ENCODE measurements at places on chromosomes 3 and 15.

DNA sequence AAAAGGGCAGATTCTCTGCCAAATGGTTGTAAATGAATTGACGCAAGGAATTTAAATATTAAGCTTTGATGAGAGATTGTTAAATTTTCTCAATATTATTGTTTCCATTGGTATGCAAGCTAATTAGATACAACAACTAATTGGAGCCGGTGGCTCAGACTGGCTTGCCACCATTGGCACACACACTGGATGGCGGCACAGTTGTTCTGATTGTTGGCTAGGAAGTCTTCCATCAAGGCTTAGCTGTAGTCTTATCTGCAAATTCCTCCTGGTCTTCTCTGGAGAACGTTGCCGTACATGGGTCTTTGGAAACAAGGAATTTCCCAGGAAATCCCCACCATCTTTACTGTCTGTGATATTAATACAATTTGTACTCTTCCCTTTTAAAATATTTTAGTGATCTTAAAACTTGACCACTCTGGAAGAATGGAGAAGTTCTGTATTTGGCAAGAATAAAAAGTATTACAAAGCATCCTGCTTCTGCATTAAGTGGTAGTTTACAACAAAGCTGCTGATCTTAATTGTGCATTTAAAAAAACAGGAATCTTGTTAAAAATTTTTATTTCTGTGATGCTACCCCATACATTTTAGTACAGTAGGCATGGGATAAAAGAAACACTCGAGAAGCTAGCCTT lies 126.5 kb downstream of the UBE2E2 start:
- no peak for DNase-seq

DNA sequence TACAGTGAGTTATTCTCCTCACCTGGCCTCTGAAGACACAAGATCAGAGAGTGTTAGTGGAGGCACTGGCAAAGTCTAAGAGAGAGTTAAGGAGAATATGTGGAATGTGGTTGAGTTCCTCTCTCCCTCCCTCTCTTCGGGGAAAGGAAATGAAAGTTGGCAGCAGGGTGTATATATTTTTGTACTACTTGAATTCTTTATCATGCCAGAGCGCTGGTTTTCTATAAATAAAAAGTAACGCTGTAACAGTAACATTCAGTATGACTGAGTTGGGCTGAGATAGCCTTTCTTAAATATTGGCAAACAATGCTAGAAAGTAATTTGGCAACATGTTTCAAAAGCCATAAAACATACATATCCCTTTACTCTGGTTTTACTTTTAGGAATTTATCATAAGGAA lies 77.5 kb upstream of the TNFAIP8L3 start:
- no peak for DNase-seq

- no peak for DNase-seq
Measured at GRCh38 chr3:178568911-178569310, 32.7 kb downstream of the KCNMB2 start.

GRCh38 chr3:3629911-3630310 lies 169.3 kb upstream of the LRRN1 start:
- DNase-seq: no peak

DNA sequence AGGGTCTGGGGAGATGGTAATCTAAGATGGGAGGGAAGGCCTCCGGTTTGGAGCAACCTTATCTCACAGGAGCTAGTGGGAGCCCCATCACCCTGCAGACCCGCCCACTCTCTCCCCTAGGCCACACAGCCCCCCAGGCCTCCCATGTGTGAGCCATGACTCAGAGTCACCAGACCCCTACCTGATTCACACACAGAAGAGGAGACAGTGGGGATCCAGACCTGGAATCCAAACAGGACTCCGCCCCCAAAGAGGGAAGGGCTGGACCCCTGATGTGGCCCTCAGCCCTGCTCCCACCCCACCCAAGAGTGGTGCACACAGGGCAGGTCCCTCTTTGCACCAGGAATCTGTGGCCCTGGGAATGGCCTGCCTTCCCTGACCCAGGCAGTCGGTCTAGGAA lies 97.4 kb downstream of the ADCY5 start:
- no peak for DNase-seq

- no peak for DNase-seq
Measured at GRCh38 chr3:66437341-66437929, 63.4 kb downstream of the LRIG1 start.

GRCh38 chr15:39517122-39517855 lies 63.6 kb upstream of the THBS1 start:
- no peak for DNase-seq

GRCh38 chr15:91122296-91122695 lies 22.2 kb downstream of the SV2B start:
- no peak for DNase-seq

GRCh38 chr15:41004490-41004889 lies 51.2 kb downstream of the CHAC1 start:
- DNase-seq: no peak

GRCh38 chr15:63052961-63053698 lies 10.6 kb downstream of the TPM1 start:
- DNase-seq: no peak

GRCh38 chr3:196397941-196398340 lies 34.3 kb downstream of the UBXN7 start:
- no peak for DNase-seq

- DNase-seq: no peak
Measured at GRCh38 chr3:48599077-48599501, 4.0 kb upstream of the COL7A1 start.

- no peak for DNase-seq
Measured at GRCh38 chr3:78174821-78175220, 1134.9 kb downstream of the ROBO2 start.

DNA sequence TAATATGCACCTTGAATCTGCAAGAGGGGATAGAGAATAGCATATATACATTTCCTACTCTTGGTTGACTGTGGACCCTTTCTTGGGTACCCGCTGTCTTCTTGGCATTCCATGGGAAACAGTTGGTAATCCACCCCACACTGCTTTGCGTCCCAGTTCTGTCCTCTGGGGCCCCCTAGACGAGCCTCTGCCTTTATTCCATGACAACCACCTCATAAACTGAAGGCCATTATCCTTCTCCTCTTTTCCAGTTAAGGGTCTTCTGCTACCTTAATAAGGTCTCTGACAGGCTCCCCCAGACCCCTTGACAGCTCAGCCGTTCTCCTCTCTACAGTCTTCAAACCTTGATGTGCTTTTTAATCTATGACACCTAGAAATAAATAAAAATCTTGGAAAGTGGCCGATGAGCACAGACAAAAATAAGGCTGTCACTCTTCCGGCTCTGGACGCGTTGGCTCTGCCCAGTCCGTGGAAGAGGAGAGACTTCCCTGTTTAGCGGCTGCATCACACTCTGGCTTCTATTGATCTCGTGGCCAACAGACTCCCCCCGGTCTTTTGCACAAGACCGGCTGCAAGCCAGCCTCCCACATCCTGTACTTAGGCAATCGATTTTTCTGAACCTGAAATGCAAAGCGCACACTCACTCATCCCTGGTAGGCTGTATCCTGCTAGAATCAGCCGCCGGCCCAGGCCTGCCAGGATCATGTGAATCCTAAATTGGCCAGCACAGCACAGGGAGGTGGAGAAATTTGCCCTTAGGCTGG lies 251.0 kb upstream of the TLE3 start:
- DNase-seq: no peak

- no peak for DNase-seq
Measured at GRCh38 chr15:26580943-26581342, 191.9 kb downstream of the GABRB3 start.

GRCh38 chr15:59594493-59594942 lies 17.1 kb upstream of the GCNT3 start:
- DNase-seq: no peak

GRCh38 chr3:126522363-126522788 lies 1.6 kb upstream of the CHST13 start:
- peak; percentile 59 for DNase-seq

- no peak for DNase-seq
Measured at GRCh38 chr3:172074586-172074985, 35.2 kb downstream of the FNDC3B start.

- DNase-seq: no peak
Measured at GRCh38 chr3:150773616-150774192, 10.7 kb upstream of the SIAH2 start.

- DNase-seq: no peak
Measured at GRCh38 chr3:102471001-102471400, 36.2 kb downstream of the ZPLD1 start.

DNA sequence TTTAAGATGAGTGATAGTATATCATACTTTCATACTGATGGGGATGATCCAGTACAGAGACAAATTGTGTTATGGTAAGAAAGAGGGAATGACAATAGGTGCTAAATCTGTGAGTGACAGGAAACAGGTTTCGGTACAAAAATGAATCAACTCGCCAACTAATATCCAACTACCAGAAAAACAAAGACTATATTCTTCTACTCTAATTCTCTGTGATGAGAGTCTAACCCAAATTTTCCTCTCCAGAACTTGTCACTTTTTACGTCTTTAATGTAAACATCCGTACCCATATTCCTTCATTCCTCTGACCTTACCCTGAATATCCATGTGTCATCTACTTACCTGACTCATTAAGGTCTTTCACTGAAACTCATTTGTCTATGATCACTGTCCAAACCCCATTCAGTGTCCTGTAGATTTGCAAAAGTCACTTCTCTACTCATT lies 39.6 kb downstream of the SCAPER start:
- DNase-seq: no peak

DNA sequence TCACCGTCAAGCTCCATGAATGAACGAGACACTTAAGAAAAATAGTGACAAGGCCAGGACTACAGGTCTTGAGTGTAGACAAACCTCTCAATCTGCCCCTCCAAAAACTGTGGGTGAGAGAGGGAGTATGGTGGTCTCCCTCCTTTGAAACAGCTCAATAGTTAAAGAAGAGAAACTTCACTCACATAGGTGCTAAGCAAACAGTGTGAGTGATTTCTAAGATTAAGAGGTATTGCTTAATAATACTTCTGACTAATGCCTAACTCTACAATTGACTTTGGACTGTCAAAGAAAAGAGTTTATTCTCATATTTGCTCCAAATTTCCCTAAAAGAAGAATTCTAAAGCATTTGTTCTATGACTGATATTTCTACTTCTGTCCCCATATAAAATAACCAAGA lies 17.0 kb upstream of the TMEM108 start:
- no peak for DNase-seq

DNA sequence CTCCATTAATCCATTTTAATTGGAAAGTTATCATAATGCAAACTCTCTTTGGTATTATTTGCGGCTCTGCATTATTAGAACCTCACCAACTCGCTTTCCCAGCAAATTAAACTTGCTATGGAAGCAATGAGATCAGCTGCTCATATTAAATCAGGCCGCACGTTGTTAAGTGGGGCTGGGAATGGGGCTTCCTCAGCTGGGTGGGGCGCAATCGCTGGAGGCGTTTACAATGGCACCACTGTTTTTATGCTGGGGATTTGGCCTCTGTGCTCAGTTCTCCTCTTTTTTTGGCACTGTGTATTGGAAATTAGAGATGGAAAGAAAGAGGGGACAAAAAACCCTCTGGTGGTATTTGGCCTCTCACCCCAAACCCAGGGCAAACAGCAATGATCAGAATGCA lies 72.2 kb downstream of the RPLP1 start:
- no peak for DNase-seq

- no peak for DNase-seq
Measured at GRCh38 chr15:71669688-71670087, 140.7 kb upstream of the NR2E3 start.

DNA sequence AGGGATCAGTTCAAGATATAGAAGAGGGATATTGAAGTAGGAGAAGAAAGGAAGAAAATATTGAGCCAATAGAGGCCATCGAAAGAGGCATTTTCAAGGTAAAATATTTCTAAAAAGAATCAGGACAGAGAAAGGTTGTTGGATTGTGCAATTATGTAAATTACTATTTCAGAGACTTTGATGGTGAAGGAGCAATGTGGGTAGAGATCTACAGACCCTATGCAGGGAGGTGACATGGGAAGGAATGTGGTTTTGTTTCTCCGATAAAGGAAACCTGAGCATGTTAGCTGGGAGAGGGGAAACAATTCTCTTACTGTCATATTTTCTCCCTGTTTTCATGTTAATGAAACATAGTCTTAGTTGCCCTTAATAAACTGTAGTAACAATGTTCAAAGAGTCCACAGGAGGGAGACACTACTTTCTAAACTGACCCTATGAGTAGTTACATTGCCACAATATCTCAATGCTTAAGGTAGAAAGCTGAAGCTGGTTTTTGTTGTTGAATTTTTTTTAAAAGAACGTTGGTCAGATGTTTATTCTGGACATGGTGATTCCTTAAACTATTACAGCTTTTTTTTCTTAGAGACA lies 133.3 kb downstream of the GRM7 start:
- no peak for DNase-seq

- no peak for DNase-seq
Measured at GRCh38 chr3:142501004-142501926, 53.4 kb upstream of the XRN1 start.

- no peak for DNase-seq
Measured at GRCh38 chr3:151843275-151843674, 29.4 kb downstream of the AADAC start.

- peak; percentile 72 for DNase-seq
Measured at GRCh38 chr3:52317208-52318000, 1.3 kb downstream of the DNAH1 start.

GRCh38 chr15:64453689-64454037 lies 6.7 kb upstream of the ZNF609 start:
- DNase-seq: no peak

DNA sequence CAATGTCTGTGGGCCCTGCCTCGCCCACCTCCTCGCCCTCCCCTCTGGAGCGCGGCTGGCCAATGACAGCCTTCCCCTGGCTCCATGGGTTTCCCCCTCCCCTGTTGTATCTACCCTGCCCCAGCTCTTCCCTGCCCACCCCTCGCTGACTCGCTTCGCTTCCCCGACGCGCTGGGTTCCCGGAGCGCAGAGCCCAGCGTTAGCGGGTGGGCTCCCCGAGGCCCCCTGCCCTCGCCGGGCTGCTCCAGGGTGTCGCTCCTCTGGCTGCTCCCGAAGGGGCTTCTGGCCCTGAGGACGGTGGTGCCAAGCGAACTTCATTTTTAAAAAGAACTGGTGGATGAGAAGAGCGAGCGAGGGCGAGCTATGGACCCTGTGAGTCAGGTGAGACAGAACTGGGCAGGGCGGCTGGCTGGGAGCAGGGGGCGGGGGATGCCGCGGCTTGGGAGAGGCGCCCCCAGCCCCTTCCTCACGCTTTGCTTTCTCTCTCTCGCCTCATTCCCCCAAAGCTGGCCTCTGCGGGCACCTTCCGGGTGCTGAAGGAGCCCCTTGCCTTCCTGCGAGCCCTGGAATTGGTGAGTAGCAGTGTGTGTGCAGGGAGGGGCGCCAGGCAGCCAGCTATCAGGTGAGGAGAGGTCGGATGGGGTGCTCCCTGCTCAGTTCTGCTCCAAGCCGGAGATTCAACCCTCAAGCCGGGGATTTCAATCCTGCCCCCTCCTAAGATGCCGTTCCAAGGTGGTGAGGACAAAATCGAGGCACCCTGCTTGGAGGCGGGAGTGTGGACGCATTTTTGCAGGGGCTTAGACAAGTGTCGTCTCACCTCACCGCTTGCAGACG lies at the start of gene SYNPR:
Gene SYNPR (plus strand): TSS at position 138 of the 834 bp plus-strand sequence.
- no peak for DNase-seq

- no peak for DNase-seq
Measured at GRCh38 chr3:108518895-108519294, 8.5 kb upstream of the MYH15 start.
